ENCODE measurements at places on chromosomes 5 and 9.
A peak's percentile ranks its signal among the peaks of the same experiment; 100 is the strongest.

- no peak for DNase-seq
These were observed 3.6 kb downstream of the NEURL1B start for GRCh38 chr5:172644711-172645110.

DNA sequence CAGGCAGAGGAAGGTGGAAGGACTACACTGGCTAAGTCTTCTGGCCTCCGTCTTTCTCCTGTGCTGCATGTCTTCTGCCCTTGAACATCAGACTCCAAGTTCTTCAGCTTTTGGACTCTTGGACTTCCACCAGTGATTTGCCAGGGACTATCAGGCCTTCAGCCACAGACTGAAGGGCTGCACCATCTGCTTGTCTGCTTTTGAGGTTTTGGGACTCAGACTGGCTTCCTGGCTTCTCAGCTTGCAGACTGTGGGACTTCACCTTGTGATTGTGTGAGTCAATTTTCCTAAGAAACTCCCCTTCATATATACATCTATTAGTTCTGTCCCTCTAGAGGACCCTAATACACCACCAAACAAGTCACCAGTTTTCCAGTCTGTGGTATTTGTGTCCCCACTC, 9.7 kb upstream of the ANKDD1B start:
- DNase-seq, result no peak

- DNase-seq, result no peak
These were observed 60.1 kb upstream of the SPATA31D4 start for GRCh38 chr9:81868145-81868544.

DNA sequence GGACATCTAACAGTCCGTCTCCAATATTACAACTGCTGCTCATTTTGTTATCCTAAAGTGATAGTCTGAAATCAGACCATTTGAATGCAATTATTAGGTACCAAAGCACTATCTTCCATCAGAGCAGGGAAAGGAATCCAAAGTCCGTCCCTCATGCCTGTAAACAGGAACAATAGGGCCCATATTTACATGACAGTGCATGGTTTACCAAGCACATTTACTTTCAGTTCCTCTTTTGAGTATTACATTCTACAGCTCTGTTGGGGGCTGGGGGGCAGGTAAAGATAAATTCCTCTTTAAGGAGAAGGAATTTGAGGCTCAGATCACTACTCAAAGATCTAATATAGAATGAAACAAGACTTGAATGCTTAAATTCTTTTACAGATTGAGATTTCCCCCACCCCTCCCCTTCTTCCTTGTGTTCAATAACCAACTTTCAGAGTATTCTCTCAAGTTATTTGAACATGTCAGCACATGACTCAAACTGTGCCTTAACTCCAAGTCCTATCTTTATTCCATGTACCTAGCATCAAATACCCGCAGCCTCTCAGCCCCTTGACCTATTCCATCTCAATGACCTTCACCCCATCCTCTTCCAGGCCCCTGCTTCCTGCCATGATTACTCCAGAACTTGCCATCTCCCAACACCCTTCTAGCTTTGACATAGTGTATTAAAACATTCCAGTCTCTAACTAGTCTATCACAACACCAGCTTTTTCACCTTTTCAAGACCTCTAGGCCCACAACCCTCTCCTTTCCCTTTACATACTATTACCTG, 71.0 kb downstream of the BRINP1 start:
- DNase-seq, result no peak

DNA sequence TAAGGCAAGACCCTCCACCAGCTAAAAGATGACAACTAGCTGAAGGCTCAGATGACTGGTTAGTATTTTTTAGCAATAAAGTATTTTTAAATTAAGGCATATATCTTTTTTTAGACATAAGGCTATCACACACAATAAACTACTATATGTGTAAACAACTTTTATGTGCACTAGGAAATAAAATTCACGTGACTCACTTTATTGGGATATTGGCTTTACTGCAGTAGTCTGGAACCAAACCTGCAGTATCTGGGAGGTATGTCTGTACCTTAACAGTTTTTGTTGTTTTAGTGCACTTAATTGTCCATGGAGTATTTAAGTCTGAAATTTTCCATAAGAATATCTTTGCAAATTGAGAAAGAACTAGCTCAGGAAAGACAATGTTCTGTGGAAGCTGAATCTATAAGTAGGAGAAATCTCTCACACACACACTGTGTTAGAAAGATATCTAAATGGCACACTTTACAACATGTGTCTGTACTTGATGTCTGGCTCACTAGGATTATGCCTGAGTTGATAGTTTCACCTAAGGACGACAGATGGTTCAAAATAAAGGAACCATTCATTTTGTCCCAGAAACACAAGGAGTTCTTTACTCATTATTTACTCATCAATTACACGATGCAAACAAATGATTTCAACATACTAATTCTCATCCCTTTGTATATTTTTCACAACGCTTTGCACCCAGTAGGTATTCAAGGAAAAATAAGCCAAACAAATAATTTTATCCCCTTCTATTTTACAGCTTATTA, 4.6 kb downstream of the RAPGEF6 start:
- peak; percentile 68 for DNase-seq

DNA sequence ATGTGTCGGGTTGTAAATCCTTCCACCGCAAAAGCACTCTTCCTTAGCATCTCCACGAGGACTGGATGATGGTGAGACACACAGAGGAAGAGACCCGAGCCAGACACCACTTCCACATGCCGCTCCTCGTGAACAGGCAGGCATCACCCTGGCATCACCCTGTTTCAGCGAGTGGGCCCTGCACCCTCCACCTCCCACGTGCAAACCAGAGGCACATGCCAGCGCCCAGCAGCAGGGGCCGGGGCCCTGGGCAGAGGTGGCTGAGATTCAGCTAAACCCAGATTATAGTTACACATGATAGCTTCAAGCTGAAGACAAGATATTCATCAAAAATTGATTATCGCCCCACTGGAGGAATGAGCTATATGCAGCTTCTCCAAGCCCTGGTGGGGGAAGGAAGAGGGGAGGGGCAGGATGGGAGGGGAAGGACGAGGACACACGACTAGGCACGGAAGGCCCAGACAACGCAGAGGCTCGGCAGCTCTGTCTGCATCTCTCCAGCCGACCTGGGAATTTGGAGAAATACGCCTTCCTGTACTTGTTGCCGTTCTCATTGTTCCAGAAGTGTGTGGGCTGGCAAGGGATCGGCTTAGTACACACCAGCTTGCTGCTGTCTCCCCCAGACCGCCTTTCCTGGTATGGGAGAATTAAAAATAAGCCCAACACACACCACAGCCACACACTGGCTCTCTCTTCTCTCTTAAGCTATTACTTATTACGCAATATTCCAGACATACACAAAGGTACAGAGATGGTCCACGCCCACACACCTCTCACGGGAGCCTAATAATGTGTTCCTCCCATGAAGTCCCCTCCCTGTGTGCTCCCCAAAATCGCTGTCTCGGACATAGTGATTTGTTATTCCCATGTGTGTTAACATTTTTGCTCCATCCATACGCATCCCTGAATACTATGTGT, 50.4 kb upstream of the ZNF354A start:
- no peak for DNase-seq

GRCh38 chr9:87107072-87107471, 159.8 kb upstream of the GAS1 start:
- peak; percentile 2 for DNase-seq

- DNase-seq, result no peak
These were observed 27.5 kb upstream of the BOD1 start for GRCh38 chr5:173643964-173644363.

DNA sequence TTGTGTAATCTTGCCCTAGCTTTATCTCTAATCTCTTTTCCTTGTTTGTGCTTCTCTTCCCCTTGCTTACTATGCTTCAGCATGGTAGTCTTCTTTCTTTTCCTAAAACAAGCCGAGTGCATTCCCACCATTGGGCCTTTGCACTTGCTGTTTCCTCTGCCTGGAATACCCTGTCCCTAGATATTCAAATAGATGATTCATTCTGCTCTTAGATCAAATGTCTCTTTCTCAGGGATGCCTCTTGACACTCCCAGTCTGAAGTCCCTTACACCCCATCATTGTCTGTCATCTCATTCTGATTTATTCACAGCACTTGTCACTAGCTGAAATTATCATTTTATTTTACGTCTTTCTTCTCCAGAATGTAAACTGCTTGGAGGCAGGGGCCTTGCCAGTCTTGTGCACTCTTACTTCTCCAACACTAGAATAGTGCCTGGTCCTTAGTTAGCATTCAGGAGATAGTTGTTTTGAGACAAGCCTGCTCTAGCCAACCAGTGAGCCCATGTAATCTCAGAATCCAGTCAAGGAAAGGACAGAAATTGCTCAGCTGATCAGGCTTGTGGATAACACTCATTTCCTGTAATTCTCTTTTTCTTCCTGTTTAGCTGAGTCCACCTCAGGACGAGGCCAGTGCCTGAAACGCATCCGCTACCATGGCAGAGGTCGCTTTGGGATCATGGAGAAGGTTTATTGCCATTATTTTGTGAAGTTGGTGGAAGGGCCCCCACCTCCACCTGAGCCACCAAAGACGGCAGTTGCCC, 25.4 kb downstream of the MRPL22 start:
- no peak for DNase-seq

- DNase-seq, result no peak
These were observed 300.5 kb downstream of the TLE1 start for GRCh38 chr9:81388831-81389230.

GRCh38 chr5:118461436-118461835, 526.9 kb downstream of the DTWD2 start:
- DNase-seq, result no peak

- no peak for DNase-seq
These were observed 25.4 kb downstream of the FBXO10 start for GRCh38 chr9:37550781-37551180.

DNA sequence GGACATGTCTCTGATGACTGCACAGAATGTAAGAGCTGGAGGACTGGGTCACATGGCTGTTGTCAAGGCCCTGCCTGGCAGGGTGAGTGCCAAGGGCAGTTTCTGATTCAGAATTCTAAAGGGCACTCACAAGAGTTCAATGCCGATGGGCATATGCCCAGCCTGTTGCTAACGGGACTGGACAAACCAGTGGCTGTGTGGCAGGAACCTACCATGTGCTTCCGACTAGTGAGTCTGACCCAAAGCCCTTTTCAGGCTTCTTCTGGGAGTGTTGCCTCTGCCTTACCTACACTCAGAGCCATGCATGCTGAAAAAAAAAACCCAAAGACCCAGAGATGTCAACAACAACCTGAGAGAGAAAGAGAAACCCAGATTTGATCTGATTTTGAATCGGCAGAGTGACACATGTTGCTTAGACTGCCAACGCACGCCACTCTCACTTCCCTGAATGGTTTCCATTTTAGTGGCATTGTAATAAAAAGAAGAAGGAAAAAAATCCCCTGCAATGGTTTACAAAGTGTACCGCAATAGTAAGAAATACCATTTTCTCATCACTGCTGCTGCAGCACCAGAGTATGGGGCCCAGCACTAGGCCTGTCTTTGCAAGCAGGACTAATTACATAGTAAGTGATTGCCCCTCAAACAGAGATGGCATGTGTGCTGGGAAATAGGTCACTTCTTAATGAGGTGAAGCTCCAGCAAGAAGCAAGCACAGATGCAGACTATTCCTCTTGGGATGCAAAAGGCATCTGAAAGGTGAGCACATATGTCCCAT, 194.3 kb downstream of the PALM2AKAP2 start:
- DNase-seq, result no peak

GRCh38 chr5:74231697-74232096, 408.8 kb downstream of the ENC1 start:
- no peak for DNase-seq

DNA sequence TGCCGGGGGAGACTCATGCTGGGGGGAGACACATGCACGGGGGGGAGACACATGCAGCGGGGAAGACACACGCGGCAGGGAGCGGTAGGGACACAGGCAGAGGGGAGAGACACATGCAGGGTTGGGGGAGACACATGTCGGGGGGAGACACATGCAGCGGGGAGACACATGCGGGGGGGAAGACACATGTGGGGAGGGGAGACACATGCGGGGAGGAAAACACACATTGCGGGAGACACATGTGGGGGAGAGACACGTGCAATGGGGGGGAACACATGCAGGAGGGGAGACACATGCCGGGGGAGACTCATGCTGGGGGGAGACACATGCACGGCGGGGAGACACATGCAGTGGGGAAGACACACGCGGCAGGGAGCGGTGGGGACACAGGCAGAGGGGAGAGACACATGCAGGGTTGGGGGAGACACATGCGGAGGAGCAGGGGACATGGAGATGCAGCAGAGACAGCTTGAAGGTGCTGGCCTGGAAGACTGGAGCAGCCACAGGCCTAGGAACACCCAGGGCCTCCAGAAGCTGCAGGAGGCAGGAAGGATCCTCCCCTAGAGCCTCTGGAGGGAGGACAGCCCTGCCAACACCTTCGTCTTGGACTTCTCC, 20.3 kb upstream of the OLFM1 start:
- DNase-seq, result no peak

DNA sequence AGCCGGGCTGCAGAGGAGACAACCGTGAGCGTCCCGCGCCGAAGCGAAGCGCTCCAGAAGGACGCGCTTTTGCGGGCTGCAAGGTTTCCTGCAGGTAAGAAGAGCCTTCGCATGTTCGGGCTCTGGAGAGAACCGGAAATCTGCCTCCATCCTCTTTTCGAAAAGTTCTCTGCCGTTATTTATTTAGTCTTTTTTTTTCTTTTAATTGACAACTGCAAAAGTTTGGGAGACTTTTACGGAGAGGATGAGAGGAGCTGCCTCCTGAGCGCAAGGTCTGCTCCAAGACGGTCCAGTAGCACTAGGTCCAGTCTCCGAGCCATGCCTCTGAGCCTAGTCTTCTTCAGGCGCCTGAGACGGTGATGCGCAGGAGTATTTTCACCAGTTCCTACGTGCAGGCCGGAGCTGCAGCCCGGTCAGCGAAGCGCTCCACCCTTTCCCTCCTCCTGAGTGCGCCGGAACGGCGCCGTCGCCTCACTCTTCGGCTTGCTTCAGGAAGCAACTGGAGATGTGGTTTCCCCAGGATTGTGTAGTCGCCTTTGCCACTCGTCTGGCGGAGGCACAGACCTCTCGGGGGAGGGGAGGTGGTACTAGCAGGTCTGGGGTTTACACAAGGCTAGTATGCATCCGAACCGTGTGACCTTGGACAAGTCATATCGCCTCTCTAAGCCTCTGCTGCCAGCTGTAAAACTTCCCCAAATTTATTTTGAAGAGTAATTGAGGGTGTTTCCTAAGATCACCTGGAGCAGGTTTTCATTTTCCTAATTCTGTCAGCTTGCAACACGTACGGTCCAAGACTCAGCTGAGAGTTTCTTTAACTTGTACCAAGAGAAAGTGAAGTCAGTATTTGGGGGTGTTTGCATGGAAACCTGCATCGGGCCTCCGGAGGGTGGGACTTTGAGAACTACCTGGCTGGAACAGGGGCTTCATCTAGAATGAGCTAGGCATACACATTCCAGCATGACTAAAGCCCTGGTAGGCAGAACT, 4.5 kb downstream of the POU4F3 start:
- no peak for DNase-seq

- DNase-seq, result peak; percentile 3
These were observed 620.2 kb downstream of the ACTL7B start for GRCh38 chr9:108235609-108236008.

- no peak for DNase-seq
These were observed 180.8 kb downstream of the TRPM3 start for GRCh38 chr9:70940605-70941004.

DNA sequence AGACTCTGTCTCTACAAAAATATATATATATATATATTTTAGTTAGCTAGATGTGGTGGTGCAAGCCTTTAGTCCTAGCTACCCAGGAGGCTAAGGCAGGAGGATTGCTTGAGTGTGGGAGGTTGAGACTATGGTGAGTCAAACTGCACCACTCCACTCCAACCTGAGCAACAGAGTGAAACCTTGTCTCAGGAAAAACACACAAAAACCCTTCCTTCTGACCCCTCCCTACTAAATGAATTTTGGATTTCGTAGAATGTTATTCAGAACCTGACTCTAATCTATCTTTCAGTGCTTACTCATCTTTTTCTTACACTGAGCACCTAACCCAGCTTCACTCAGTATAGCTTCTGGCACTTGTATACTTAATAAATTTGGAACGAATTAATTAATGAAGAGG, 35.2 kb upstream of the IL7R start:
- DNase-seq, result no peak

All from hematopoietic multipotent progenitor cell treated with erythropoietin and hydrocortisone succinate and interleukin-3 and kit ligand, for 4 days (in vitro differentiated cells).